ENCODE measurements at places on chromosomes 2 and 18.

- H3K4me3 ChIP-seq: no peak overlapping the region
- H3K36me3 ChIP-seq: peaks cover 26% of the 10 kb centered on the region
- no peak for DNase-seq
- peaks cover 4% of the 10 kb centered on the region for H3K4me1 ChIP-seq
Measured at GRCh38 chr2:191679818-191680600, 2.1 kb downstream of the NABP1 start.

- no peaks in the 10 kb centered on the region for H3K36me3 ChIP-seq
- no peak overlapping the region for H3K4me3 ChIP-seq
- no peaks in the 10 kb centered on the region for H3K27me3 ChIP-seq
- DNase-seq: no peak
Measured at GRCh38 chr2:65607662-65608305, 175.4 kb upstream of the SPRED2 start.

GRCh38 chr2:141714496-141714895, 416.3 kb downstream of the LRP1B start:
- DNase-seq: no peak
- no peak overlapping the region for H3K4me3 ChIP-seq
- H3K36me3 ChIP-seq: no peaks in the 10 kb centered on the region
- H3K4me1 ChIP-seq: no peaks in the 10 kb centered on the region

DNA sequence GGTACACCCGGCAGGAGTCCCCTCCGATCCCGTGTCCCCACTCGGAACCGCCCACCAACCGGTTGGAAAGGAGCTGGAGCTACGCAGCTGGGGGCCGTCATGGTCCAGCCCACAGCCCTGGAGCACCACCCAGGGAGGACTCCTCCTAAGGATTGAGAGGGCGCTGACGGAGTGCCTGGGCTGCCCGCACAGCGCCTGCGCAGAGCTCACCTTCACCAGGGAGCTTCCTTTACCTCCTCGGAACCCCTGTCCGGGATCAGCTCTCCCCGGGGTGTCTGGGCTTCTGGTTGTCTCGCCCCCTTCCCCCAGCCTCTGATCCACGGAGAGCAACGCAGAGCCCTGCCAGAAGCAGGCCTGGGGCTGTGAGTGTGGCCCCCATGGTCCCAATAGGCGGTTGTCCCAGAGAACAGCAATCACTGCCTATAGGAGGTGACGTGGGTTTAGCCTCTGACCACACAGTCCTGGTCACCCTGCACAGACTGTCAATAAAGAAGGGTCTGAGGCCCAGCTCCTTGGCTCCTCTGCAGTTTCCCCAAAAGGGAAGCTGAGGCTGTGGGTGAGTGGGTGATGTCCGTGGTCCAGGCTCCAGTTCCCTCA, 14.6 kb downstream of the ALPG start:
- H3K4me1 ChIP-seq: peaks cover 17% of the 10 kb centered on the region
- H3K4me3 ChIP-seq: no peak overlapping the region
- DNase-seq: no peak
- no peak overlapping the region for H3K27ac ChIP-seq

DNA sequence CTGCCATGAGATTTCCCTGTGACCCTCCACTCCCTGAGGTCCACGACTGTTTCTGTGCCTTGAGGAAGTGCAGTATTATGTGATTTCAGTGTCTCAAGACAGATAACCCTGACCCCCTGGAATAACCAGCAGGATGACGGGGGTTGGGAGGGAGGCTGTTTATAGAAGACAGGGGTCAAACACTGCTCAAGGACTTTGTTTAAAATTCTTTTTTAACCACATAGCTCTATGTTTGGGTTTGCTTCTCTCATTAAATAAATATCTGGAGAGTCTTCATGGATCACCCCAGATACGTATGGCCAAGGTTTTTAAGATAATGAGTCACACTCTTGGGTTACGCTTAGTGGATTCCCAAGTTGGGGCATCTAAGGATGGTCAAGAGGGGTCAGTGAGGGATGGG, 523.8 kb upstream of the TNP1 start:
- no peak for DNase-seq
- no peaks in the 10 kb centered on the region for H3K36me3 ChIP-seq
- H3K27me3 ChIP-seq: no peaks in the 10 kb centered on the region
- peaks cover 11% of the 10 kb centered on the region for H3K4me1 ChIP-seq

- peaks cover 51% of the 10 kb centered on the region for H3K27me3 ChIP-seq
- no peak for DNase-seq
- H3K27ac ChIP-seq: no peak overlapping the region
- H3K4me3 ChIP-seq: peak overlapping the region; percentile 65
Measured at GRCh38 chr18:59898609-59899297, 1.0 kb upstream of the PMAIP1 start.

DNA sequence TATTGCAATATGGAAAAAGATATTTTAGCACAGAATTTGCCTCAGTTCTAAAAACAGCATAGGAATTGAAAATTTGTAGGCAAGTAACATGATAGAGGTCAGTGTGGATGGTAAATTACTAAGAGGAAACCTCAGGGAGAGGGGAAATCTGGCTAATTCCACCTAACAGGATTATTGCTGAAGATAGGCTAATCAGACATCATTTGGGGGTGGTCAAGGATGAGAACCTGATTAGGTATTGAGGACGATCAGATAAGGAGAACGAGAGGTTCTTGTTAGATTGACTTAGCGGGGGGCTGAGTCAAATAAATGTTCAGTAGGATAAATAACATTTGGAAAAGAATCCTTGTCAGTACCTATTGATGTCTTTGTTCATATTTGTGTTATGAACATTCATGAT, 543.2 kb upstream of the LRRTM4 start:
- H3K4me3 ChIP-seq: no peak overlapping the region
- no peaks in the 10 kb centered on the region for H3K36me3 ChIP-seq
- H3K27me3 ChIP-seq: peaks cover 4% of the 10 kb centered on the region
- H3K4me1 ChIP-seq: no peaks in the 10 kb centered on the region
